ENCODE measurements at places on chromosomes 7 and 10. TPM values are rescaled to one million over a fixed set of nuclear protein-coding genes. Genes with fewer than 3 reads are reported as not detected.

Gene ARHGAP22
- 161 TPM for total RNA-seq

Gene KLF14
- total RNA-seq, result not detected

Gene BICC1
- total RNA-seq, result 66.3 TPM

Gene BTBD16
- total RNA-seq, result 0.40 TPM

Gene TFR2
- 0.40 TPM for total RNA-seq

Gene LEP
- not detected for total RNA-seq

Gene CLRN3
- total RNA-seq, result not detected

Gene PPP1R17
- not detected for total RNA-seq

Gene LLCFC1
- total RNA-seq, result not detected

Gene GPR26
- not detected for total RNA-seq

Gene OR2A2
- total RNA-seq, result not detected

Gene RBM20
- total RNA-seq, result 0.66 TPM

Gene METTL27
- total RNA-seq, result 2.5 TPM

Gene CCL24
- not detected for total RNA-seq

Gene TMEM213
- not detected for total RNA-seq

Gene PPP1R9A
- total RNA-seq, result 0.81 TPM

Gene A1CF
- total RNA-seq, result not detected

Gene ZNF680
- total RNA-seq, result 9.0 TPM

Gene HBP1
- 123 TPM for total RNA-seq

Gene TAS2R3
- total RNA-seq, result 1.5 TPM

Gene DNAJB9
- total RNA-seq, result 44.7 TPM

Gene FXYD4
- total RNA-seq, result not detected

Gene LMBR1
- total RNA-seq, result 44.4 TPM

Gene UBE3C
- 82.6 TPM for total RNA-seq

Gene RBP3
- not detected for total RNA-seq

Gene ZNF488
- not detected for total RNA-seq

Gene CCDC172
- not detected for total RNA-seq

Gene SVOPL
- total RNA-seq, result not detected

Gene GPER1
- 3.2 TPM for total RNA-seq

Gene ACSL5
- 0.92 TPM for total RNA-seq

Gene SH2B2
- 0.92 TPM for total RNA-seq

Gene TMEM273
- 0.37 TPM for total RNA-seq

Gene GARIN1A
- 1.6 TPM for total RNA-seq

Gene TSPAN33
- 0.06 TPM for total RNA-seq

Gene SLC18A3
- total RNA-seq, result not detected

Gene COMMD3
- total RNA-seq, result 68.8 TPM

Gene MAGI2
- 4.6 TPM for total RNA-seq

Gene IDI2
- not detected for total RNA-seq

Gene PIK3CG
- 0.26 TPM for total RNA-seq

Gene PRKRIP1
- 14.6 TPM for total RNA-seq

Gene HEPACAM2
- not detected for total RNA-seq

Gene AASS
- 32.0 TPM for total RNA-seq

Gene TEX47
- not detected for total RNA-seq

Gene AS3MT
- 8.2 TPM for total RNA-seq

Gene NPY
- total RNA-seq, result not detected

Gene VSTM4
- total RNA-seq, result 5.2 TPM

Gene CDC14C
- total RNA-seq, result not detected

Gene TBX20
- total RNA-seq, result 12.0 TPM

Gene RADIL
- total RNA-seq, result 1.5 TPM

Gene CABCOCO1
- 8.5 TPM for total RNA-seq

Gene SEC23IP
- 43.8 TPM for total RNA-seq

Gene PSPH
- total RNA-seq, result 40.6 TPM

Gene PHKG1
- total RNA-seq, result 9.4 TPM

Gene CRHR2
- not detected for total RNA-seq

All from aortic smooth muscle cell (primary cell).